ENCODE measurements at places on chromosomes 7 and 10.

DNA sequence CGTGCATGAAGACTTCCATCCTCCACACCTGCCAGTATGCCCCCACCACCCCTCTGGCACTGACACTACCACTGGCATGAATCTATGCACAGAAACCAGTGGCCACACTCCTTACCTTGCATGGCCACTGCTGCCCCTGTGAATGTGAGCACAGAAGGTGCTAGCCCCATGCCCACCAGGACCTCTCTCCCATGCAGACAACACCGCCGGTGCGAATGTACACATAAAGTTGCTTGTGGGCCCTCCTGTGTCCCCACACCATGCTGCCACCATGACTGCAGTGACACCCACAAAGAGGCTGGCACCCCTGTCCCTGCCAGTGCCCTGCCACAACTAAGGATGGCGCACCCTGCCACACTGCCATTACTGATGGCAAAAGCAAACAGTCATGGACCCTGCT lies 289.5 kb upstream of the KCND2 start:
- no peak for DNase-seq

- DNase-seq: no peak
Measured at GRCh38 chr7:51077987-51078370, 238.6 kb downstream of the COBL start.

DNA sequence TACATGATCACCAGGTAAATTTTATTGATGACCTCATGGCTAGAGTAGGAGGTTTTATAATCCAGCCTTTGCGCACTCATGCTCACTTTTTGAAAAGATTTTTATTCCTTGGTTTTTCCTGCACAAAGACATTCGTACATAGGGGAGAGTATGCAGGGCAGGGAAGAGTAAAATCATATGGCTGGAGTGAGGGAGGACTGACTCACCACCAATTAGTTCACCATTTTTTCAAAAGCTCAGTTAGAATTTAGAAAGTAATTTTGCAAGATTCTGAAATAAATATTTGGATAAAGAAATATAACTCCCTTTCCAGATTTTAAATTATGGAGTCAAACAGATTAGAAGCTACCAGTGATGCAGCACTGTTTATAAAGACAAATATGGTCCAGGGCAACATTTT lies 111.9 kb downstream of the SEMA3D start:
- no peak for DNase-seq

DNA sequence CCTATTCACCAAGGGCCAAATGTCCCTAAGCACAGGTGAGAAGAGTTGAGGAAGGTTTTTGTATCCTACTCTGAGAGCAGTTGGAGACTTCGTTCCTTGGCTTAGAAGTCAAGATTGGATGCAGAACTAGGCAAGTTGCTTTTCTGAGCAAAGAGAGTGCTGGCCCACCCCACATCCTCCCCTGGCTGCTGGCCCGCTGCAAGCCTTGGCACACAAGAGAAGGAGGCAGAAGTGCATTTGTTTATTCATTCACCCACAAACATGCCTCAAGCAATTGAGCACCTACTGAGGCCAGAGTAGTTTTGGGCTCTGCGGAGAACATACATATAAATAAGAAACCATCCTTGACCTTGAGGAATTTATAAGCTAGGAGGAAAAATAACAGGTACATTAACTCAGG lies 318.9 kb downstream of the KCNMA1 start:
- no peak for DNase-seq

- no peak for DNase-seq
Measured at GRCh38 chr10:80474597-80474910, 20.4 kb downstream of the TSPAN14 start.

- DNase-seq: no peak
Measured at GRCh38 chr10:17022466-17022825, 107.2 kb downstream of the CUBN start.

GRCh38 chr7:117711556-117711955 lies 161.7 kb downstream of the CTTNBP2 start:
- no peak for DNase-seq

DNA sequence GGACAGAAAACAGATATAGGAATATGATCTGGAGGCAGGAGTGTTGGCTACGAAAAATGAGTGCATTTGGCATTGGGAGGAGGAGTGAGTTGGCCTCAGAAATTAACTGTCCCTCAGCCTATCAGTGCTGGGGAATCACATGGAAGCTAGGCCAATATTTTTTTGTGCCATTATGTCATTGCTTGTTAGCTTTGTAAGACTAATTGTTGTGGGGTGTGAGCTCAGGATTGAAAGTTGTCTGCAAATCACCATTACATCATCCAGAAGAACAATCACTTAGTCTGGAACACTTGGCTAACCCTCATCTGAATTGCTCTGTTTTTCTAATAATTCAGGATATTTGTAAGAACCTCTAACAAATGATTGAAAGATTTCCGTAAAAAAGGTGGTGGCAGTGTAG lies 45.2 kb upstream of the SEMA3D start:
- no peak for DNase-seq

- DNase-seq: no peak
Measured at GRCh38 chr10:75283671-75284470, 48.1 kb upstream of the COMTD1 start.

GRCh38 chr10:7234109-7234508 lies 176.7 kb downstream of the SFMBT2 start:
- no peak for DNase-seq

DNA sequence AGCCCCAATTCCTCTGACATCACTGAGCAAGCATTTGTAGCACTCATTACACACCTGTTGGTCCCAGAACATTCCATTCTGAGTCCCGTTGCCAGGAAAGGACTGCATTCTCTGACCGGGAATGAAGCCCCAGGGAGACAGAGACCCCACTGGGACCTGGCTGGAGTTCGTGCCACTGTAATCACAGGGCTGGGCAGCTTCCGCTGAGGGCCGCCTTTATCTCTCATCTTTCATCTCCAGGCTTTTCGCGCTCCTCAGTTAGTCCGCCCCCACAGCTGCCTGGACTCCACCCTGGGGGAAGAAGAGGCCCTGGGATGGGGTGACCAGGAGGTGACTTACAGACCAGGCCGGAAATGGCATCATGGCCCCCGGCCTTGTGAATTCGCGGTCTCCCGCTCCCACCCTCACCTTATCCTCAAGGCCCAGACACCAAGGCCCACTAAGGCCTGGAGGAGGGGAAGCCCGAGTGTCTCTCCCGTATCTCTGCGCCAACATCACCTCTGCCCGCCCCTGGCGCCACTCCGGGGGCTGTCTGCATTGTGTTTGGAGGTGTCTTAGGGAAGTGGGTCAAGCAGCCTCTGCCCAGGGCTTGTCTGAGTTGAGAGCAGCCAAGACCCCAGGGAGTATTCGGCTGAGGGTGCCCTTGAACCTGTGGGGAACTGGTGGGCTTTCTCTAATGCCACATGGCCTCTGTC lies 75.4 kb downstream of the PROSER2 start:
- DNase-seq: no peak

DNA sequence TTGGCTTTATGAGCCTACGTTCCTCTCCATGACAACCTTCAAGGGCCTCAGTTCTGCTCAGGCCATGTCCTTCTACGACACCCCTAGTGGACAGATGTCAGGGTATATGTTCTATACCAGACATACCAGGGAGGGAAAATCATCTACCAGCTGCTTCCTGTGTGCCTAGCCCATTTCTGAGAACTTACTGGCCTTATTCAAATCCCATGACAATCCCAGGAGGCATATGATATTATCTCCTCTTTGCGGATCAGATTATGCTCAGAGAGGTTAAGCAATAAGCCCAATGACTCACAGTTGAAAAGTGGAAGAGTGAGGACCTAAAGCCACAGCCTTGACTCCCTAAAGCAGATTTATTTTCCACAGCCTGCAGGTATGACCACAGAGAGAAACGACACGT lies 139.3 kb downstream of the GLI3 start:
- DNase-seq: no peak

DNA sequence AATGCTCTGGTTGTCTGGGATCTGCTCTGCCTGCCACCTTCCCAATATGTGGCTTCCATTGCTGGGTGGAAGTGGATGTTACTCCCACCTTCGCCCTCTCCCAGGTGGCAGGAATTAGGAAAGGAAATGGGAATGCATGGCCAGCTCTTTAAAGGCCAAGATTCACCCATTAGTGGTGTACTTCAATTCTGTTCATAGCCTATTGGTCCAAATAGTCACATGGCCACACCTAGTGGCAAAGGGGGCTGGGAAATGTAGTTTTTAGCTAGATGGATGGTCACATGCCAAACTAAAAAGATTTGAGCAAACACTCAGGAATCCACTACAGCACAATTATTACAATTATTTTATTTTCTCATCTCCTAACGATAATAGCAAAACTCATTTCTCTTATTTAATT lies 135.1 kb downstream of the NPY start:
- DNase-seq: no peak

DNA sequence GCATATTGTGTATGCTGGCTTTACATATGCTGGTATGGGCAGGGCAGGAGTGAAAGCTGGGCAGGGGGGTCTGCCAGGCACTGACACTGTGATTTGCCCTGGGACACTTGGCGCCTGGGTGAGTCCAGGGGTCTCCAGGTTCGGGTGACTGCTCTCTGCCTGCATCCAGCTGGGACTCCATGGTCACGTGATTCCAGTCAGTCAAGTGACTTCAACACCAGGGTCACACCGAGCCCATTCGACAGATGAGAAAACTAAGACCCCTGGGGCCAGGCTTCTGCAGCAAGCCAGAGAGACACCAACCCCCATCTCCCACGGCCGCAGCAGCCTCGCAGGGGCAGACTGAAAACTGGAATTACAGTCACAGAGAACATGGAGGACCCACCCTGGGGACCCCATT lies 30.0 kb downstream of the MMD2 start:
- DNase-seq: no peak

GRCh38 chr10:45253183-45253914 lies 62.1 kb downstream of the OR13A1 start:
- DNase-seq: no peak

- no peak for DNase-seq
Measured at GRCh38 chr7:81604075-81604807, 165.6 kb downstream of the HGF start.

GRCh38 chr7:31327071-31327470 lies 13.5 kb downstream of the NEUROD6 start:
- no peak for DNase-seq

- no peak for DNase-seq
Measured at GRCh38 chr7:133911724-133912123, 215.4 kb upstream of the LRGUK start.

DNA sequence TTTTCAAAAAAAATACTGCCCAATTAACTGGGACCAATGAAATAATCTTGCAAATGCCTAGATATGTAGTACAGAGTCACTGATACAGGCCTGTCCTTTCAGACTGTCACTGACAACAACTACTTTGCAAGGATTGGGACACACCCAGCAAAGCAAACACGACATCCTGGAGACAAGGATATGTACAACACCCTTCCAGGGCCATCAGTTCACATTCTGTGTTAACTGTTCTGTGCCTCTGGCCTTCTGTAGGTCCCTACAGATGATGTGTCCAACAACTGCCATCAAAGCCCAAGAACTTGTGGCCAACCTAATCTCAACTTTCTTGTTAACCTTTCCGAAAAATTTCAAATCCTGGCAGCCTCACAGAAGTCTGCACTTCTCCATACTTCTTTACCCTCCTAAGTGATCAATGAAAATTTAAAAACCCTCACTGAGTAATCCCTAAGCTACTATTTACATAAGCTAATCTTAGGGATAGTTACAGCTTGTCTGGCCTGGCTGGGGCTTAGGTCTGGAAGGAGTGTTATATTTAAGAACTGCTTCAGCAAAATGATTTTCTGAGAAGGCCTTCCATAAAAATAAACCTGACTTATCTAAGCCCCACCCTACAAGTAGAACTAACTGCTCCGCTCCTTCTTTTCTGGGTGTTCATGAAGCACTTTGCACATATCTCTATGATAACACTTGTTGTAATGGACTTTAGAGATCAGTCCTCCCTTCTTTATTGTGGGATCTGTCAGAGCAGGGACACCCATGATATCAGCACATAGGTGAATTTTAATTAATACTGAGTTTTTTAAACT lies 21.0 kb downstream of the COBL start:
- DNase-seq: no peak

DNA sequence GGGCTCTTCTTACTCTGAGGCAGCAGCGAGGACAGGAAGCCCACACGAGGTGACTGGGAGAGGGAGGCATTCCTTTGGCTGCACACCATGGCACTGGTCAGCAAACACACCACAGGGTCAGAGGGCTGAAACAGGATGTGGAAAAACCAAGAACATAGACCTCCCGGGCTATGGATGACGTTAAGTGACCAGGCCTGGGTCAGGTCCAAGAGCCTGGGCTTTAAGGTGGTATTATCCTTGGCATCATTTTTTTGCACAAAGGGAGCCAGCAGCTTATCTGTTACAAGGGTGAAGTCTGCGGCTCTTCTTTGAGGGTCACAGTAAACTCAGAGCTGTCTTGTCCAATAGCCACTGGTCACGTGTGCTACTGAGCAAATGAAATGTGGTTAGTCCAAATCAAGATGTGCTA lies 7.0 kb downstream of the WDR91 start:
- DNase-seq: no peak
